ENCODE measurements at places on chromosomes 1 and 21. TPM values are rescaled to one million over a fixed set of nuclear protein-coding genes. Genes with fewer than 3 reads are reported as not detected.

- no peak for DNase-seq
These were observed 529 bp upstream of the PRMT2 start for GRCh38 chr21:46634966-46635323.

DNA sequence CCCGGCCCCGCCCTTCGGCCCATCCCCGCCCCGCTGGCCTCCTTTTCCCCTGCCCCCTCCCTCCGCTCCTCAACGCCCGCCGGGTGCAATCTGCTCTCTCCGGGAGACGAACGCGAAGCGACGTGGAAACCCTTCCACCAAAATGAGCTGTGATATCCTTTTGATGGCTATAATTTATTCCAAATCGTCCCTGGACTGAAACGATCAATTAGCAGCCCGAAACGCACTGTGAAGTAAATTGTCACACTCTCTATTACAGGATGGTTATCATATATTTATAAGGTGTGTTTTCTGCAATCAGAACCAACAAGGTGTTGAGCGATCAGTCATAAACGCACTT lies 134.6 kb upstream of the BARHL2 start:
- DNase-seq = no peak

GRCh38 chr1:248923352-248924338 lies 17.6 kb downstream of the PGBD2 start:
- no peak for DNase-seq

GRCh38 chr21:39850333-39850732 lies 16.9 kb upstream of the PCP4 start:
- DNase-seq = no peak

Gene ADORA3
- total RNA-seq = not detected

Measured in T-cell (primary cell).